ENCODE measurements at places on chromosomes 6 and 20. TPM values are rescaled to one million over a fixed set of nuclear protein-coding genes. Genes with fewer than 3 reads are reported as not detected.
A peak's percentile ranks its signal among the peaks of the same experiment; 100 is the strongest.

DNA sequence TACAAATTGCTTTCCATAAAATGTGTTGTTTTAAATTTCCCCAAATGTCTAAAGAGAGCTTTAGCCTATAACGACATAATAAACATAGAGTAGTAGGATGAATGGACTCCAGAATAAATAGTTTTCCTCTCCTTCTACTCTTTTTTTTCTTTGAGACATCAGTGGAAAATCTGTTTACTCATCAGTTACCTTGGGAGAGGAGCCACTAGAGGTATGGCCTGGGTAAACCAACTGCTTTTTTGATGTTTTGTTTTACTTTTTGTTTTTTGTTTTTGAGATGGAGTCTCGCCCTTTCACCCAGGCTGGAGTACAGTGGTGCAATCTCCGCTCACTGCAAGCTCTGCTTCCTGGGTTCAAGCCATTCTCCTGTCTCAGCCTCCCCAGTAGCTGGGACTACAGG, 8.3 kb upstream of the TGM3 start:
- no peak for DNase-seq

DNA sequence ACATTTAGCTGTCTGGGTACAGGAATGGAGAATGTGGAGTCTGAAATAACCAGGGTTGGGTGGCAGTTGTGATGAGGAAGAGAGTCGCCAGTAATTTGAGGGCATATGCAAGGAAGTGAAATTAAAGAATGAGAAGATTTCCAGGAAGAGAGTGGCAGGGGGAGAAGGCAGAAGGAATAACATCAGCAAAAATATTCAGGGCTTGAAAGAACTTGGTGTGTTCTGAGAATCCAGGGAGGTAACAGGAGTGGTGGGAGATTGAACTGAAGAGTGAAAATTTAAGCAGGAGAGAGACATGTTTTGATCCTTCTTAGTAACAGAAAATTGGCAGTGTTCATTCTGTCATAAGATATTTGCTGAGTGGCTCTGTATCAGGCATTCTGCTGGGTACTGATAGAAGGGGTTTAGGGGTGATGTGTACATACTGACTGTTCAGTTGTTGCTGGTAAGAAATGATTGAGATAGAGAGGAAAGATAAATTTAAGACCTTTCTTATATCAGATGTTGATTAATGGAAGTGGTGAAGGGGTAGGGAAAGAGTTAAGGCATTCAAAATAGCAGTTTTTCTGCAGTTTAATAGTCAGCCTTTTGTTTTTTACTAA, 54.7 kb downstream of the PHF20 start:
- DNase-seq = no peak

- no peak for DNase-seq
Observed at GRCh38 chr6:36133912-36134311, 3.6 kb downstream of the MAPK13 start.

GRCh38 chr6:46655803-46656202, 3.0 kb downstream of the SLC25A27 start:
- no peak for DNase-seq

LPIN3 gene
- total RNA-seq = 17.2 TPM

- peak; percentile 84 for DNase-seq
Observed at GRCh38 chr6:16759646-16760515, 1.4 kb downstream of the ATXN1 start.

GRCh38 chr6:54057058-54057457, 54.2 kb upstream of the MLIP start:
- no peak for DNase-seq

DNA sequence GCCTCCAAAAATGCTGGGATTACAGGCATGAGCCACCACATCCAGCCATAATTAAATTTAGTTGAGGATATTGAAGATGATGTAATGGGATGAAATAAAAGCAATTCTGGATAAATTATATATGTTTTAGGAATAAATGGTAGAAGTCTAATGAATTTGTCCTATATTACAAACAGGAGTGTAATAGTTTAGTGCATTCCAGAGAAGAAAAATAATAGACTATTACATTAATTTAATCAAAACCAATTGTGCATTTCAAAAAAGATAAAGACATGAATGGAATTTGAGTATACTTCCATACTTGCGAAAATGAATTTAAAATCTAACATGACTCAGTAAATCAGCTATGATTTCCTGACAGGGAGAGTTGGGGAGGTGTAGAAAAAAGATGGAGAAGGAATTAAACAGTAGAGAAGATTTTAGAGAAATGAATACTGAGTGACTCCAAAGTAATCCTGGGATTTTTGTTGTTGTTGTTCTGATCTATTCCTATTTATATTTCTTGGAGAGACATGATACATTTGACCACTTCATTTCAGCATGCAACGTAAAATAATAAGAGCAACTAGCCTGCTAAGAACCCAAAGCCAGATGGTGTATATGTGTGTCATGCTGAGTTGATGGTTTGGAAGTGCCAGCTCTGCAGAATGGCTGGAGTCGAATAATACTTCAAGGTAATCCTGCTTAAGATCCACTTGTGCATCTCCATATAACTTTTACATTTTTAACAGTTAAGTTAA, 67.4 kb downstream of the AIG1 start:
- DNase-seq = no peak

DNA sequence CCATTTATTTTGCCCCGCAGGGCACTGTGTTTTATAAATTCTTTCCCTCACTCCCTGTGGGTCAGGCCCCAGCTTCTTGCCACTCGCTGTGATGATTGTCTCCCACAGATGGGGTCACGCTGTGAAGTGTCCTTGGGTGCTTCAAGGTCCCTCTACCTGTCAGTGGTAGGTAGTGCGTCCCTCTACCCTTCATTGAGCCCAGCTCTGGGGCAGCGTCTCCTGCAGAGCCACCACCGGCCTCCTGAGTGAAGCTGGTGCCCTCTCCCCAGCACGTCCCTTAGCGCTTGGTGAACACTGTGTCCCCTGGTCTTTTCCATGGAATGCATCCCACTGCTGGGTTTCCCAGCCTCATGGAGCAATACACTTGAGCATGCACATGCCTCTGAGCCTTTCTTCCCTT, 108.2 kb downstream of the NRN1 start:
- no peak for DNase-seq

DNA sequence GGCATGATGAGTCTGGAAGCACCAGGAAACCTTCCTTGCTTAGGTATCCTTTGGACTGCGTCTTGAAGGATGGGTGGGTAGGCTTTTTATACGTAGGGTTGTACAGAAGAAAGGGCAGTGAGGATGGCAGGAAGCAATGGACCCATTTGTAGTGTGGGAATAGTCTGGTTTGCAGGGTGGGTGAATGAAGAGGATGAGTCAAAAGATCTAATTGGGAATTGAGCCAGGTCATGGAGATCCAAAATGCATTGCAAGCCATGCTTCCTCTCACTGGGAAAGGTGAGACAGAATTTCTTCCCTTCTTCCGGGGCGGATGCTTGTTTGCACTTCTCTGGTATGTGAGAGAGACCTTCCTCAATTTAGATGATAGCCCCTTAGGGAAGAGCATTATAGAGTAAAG, 10.1 kb upstream of the BTBD3 start:
- no peak for DNase-seq

GRCh38 chr6:143688681-143689080, 10.9 kb downstream of the PHACTR2 start:
- no peak for DNase-seq

DNA sequence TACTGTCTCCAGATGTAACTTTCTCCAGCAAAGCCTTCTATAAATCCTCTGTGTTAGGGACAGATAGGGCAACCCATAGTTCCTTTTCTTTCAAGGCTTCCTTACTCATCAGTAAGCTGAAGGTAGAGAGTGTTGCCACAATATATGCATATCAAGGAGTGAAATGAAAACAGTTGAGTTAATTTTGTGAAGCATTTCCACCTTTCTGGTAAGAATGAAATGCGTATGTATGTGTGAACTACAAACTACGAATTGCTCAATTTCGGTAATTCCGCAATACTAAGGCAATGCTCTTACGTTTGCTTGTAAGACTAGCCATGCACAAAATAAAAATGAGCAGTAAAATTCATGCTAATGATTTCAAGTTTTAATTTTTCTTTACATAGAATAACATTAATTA, 61.2 kb upstream of the HBS1L start:
- no peak for DNase-seq

GRCh38 chr6:38239719-38240451, 399.8 kb downstream of the BTBD9 start:
- no peak for DNase-seq

DNA sequence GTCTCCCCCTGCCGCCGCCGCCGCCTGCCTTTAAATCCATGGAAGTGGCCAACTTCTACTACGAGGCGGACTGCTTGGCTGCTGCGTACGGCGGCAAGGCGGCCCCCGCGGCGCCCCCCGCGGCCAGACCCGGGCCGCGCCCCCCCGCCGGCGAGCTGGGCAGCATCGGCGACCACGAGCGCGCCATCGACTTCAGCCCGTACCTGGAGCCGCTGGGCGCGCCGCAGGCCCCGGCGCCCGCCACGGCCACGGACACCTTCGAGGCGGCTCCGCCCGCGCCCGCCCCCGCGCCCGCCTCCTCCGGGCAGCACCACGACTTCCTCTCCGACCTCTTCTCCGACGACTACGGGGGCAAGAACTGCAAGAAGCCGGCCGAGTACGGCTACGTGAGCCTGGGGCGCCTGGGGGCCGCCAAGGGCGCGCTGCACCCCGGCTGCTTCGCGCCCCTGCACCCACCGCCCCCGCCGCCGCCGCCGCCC, 474 bp downstream of the CEBPB start:
- DNase-seq = no peak

- DNase-seq = no peak
Observed at GRCh38 chr6:40922281-40922680, 116.7 kb downstream of the UNC5CL start.

DNA sequence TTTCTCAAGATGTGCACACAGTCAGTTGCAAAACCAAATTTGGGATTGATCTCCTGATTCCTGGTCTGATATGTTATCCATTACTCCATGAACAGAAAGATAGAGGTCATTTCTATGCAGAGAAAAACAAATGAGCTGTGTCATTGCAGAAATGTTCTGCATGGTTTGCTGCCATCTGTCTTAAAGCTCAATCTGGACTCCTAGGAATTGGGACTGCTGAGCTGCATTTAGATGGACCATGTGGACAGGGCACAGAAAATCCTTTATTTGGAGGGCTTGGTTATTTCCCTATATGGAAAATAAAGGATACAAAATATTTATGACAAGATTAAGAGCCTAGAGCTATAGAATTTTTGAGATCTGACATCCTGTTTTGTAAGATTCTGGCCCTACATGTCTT, 91.3 kb downstream of the ADGRB3 start:
- DNase-seq = no peak

CALHM4 gene
- not detected for total RNA-seq

- no peak for DNase-seq
Observed at GRCh38 chr6:151004383-151005024, 139.0 kb downstream of the MTHFD1L start.

TMEM244 gene
- not detected for total RNA-seq

C6orf132 gene
- 19.0 TPM for total RNA-seq

- no peak for DNase-seq
Observed at GRCh38 chr6:46098678-46099077, 31.1 kb upstream of the ENPP4 start.

RSPH4A gene
- 2.0 TPM for total RNA-seq

- DNase-seq = no peak
Observed at GRCh38 chr6:53995935-53996334, 115.3 kb upstream of the MLIP start.

ANKRD6 gene
- total RNA-seq = 13.5 TPM

FANCE gene
- total RNA-seq = 4.8 TPM

DNA sequence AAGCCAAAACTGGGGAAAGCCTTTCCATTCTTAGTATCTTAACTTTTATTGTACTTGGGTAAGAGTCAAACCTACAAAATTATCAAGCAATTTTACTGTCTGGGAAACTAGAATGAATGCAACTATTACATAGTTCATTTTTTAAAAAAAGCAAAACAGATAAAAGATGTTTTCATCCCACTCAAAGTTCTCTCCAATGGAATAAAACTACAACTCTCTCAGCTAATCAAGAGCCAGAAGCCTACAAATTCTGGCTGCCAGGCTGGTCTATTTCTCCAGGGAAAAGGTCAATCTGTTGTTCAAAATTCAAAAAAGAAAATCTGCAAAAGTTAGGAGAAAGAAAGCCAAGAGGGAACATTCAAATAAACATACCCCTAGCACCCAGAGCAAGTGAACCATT, 56.2 kb downstream of the COL12A1 start:
- no peak for DNase-seq

DNA sequence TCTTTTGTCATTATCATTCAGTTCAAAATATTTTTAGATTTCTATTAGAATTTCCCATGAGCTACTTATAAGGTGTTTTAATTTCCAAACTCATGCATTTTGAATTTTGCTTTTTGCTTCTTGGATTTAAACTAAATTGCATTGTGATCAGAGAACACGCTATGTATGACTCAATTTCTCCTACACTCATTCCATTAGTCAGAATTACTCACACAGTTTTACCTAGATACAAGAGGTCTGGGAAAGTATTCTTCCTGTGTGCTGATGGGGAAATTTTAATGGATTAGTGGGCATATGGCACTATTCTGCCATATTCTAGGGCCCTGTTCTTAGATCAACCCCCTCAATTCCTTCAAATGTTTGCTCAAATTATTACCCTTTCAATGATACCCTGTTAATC, 49.9 kb upstream of the BMP5 start:
- no peak for DNase-seq

SLC32A1 gene
- not detected for total RNA-seq

GRCh38 chr6:1615151-1615852, 5.6 kb downstream of the FOXC1 start:
- DNase-seq = no peak

BMP5 gene
- total RNA-seq = not detected

CRISP3 gene
- total RNA-seq = not detected

TEAD3 gene
- total RNA-seq = 15.1 TPM

- no peak for DNase-seq
Observed at GRCh38 chr6:6748001-6748400, 159.5 kb downstream of the LY86 start.

ZSCAN23 gene
- total RNA-seq = 0.60 TPM

DNA sequence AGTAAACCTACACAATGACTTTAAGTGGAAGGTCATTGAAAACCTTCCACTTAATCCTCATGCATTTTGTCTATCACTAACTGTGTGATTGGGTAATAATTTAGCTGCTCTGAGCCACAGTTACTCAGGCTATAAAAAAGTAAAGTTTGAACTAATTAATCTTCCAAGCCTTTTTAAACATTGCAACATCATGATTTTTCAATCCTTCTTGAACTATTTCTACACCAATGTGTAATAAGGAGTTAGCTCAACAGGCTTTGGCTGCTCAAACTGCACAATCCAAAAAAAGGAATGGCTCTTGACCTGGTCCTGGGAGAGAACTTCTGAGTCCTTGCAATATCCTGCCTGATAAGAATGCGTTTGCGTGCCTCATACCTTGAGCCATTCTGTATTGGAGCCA, 34.8 kb upstream of the FILIP1 start:
- DNase-seq = no peak
